ENCODE measurements at places on chromosomes 16 and 17.

DNA sequence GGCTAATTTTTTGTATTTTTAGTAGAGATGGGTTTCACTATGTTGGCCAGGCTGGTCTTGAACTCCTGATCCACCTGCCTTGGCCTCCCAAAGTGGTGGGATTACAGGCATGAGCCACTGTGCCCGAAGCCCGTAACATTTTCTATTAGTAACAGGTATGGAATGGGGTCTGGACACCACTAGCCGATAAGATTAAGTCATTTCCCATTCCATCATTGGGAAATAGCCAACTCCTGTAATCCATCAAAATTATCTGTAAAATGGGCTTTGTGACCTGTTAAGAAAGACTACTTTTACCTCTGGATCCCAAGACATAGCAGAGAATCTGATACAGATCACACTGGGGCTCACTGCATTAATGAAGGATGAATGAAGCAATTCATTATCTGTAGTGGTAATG is 3.9 kb upstream of the LUC7L3 start:
- DNase-seq, result no peak

- peak; percentile 84 for DNase-seq
Observed at GRCh38 chr17:46212634-46213435, 19.6 kb upstream of the KANSL1 start.

DNA sequence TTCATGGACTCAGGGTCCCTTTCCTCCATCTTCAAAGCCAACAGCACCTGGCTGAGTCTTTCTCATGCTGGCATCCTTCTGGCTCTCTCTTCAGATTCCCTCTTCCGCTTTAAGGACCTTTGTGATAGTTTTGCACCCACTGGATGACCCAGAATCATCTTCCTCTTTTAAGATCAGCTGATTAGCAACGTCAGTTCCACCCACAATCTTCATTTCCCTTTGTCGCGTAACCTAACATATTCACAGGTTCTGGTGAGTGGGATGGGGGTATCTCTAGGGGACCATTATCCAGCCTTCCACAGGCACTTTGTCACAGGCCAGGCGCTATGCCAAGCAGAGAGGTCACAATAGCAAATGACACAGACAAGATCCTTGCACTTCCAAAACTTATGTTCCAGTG is 593.8 kb downstream of the MAF start:
- DNase-seq, result no peak

DNA sequence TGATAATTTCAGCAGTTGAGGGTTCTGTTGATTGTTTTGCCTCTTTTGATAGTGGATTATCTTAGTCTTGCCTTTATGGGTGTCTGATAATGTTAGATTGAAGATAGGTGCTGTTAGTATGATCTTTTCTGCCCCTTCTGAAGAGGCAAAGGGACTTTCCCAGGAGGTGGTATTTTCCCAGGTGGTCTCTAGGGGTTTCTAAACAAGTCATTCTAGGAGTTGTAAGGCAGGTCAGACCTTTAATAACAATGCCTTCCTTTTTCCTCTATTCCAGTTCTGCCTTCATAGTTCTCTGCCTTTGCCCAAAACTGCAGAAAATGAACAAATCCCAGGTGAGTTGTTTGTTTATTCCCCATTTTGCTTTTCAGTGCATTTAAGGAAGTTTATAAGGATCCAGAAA is 4.3 kb downstream of the ZFP1 start:
- DNase-seq, result no peak

GRCh38 chr17:59108400-59109102 is 1.9 kb upstream of the TRIM37 start:
- DNase-seq, result no peak

DNA sequence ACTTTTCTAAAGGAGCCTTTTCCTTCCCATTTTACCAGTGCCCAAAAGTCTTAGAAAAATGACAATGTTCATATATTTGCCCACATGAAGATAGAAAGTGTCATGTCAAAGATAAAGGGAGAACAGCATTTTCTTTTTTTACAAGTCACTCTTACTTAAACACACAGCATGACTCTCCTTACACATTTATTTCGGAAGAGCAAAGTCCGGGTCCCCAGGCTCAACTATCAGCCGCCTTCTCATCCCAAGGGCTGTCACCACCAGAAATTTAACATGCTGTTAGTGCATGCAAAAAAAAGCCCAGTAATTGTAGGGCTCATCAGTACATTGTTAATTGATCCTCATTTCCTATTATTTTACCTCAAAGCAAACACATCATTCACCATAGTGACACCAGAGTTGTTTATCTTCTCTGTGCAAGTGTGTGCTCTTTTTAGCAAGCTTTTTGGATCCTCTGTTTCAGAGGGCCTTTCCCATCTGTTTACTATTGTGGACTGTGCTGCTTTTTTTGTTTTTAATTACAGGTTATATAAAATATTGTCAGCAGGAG is 560.3 kb downstream of the WWOX start:
- DNase-seq, result peak; percentile 24

DNA sequence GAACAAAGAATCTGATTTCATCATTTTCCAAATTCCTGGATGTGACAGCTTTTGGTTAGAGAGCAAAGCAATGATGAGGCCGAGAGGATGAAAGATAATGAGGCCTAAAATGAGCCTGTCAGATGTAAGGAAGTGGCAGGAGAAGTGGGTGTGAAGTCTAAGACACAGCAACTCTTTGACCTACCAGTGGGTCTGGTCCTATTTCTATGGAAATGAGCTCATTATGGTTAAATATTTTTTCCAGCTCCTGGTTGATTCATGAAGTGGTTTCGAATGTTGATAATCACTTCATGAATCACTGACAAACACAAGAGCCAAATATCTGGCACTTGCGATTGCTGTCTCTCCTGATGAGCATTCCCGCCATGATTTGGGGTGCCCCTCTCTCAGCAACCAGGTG is 273.3 kb upstream of the CDH5 start:
- DNase-seq, result no peak

DNA sequence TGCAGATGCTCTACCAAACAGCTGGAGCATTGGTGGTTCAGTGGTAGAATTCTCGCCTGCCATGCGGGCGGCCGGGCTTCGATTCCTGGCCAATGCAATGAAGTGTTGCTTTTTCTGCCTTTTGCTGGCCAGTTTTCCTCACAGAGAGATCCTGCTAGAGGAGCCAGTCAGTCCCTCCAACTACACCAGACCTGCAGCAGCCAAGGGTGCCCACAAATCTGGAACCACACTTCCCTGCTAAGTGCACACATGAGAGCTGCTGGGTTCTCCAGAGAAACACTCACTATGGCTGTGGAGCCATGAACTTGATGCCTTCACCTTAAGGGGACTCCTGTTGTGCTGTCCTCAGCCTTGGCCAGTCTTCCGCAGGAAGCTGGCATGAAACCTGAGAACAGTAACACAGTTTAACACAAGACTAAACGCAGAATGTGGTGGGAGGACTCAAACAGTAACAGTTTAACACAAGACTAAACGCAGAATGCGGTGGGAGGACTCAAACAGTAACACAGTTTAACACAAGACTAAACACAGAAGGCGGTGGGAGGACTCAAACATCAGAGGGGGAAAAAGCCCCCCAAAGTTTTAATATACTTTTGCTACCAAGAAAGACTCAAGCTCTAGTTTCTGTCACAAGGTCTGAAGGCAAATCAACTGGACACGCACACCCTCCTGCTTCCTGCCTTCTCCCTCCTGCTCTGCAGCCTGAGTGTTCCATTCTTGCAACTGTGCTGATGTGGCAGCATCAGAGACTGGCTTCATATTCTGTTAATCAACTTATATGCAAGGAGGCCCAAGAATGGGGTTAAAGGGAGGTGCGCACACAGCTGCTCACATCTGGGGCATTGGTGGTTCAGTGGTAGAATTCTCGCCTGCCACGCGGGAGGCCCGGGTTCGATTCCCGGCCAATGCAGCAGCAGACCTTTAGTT is 12.0 kb downstream of the VAC14 start:
- peak; percentile 20 for DNase-seq

DNA sequence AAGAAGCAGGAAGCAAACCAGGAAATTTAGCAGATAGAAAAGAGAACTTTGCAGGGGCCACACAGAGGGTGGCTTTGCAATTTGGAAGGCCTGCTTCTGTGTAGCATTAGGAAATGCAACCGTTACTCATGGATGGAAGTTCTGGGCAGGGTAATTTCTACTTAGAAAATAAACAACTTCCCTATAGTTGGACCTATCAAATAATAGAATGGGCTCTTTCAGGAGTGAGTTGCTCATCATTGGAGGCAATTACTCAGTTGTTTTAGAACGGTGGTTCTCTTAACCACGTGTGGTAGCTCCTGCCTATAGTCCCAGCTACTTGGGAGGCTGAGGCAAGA is 25.8 kb upstream of the HS3ST2 start:
- DNase-seq, result no peak

DNA sequence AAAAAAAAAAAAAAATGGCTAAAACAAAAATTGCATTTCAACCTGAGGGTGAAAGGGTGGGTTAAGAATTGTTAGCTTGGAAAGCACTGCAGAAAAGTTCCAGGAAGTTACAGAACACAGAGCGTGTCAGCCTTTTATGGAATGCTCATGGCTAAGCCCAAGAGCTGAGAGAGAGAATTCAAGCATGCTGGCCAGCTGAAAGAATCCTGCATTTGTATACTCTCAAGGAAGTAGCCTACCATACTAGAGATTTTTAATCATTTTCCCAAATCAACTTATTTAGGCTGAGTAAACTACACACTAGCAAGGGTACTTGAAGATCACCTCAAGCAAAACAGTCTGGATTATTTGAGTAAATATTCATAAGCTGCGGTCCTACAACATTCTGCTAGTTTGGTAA is 153.9 kb downstream of the KCNJ2 start:
- no peak for DNase-seq

GRCh38 chr16:73743665-73744496 is 552.7 kb upstream of the PSMD7 start:
- no peak for DNase-seq

GRCh38 chr17:4600563-4600962 is 16.2 kb downstream of the SMTNL2 start:
- DNase-seq, result peak; percentile 83

GRCh38 chr17:48489781-48490180 is 41.0 kb downstream of the HOXB1 start:
- DNase-seq, result no peak

- no peak for DNase-seq
Observed at GRCh38 chr17:62751060-62751691, 56.9 kb downstream of the MARCHF10 start.

DNA sequence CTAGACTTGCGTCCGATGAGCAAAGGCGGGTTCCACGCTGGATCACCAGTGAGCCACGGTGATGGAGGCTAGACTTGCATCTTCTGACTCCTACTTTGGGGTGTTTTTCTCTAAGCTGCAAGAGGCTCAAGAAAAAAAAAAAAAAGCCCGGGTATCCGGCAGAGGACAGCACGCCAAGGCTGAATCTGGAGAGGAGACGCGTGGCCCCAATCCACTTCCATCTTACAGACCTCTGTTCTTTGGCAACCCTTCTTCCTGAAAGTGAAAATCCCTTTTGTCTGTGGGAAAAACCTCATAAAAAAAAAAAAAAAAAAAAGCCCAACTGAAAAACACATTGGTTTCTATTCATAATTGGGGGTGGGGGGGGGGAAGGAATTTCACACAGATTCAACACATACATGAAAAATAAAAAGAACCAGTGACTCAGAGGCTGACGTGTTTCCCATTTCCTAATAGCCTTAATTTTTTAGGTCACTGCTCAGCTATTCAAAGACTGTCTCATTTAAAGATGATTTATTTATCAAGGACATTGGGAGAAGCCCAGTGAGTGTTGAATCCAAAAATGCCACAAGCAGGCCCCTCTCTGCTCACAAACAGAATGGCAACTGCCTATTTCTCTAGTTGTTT is 258.3 kb downstream of the FOXL1 start:
- no peak for DNase-seq

DNA sequence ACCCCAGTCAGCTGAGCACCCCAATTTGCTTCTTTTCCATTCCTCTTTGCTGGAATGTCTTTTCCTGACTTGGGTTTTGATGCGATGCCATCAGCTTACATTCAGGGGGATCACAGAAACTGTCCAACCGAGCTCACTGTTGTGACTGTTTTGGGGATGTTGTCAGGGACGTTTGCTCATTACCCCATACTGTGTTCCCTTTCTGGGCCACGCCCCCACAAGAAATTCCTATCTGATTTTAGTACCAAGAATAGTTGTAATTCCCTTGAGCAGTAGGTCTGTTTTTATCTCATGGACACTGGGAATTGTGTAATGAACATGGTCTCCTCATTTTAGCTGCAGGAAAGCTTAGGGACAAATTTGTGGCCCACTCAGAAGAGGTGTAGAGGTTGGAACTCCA is 2.6 kb upstream of the NTN1 start:
- no peak for DNase-seq

DNA sequence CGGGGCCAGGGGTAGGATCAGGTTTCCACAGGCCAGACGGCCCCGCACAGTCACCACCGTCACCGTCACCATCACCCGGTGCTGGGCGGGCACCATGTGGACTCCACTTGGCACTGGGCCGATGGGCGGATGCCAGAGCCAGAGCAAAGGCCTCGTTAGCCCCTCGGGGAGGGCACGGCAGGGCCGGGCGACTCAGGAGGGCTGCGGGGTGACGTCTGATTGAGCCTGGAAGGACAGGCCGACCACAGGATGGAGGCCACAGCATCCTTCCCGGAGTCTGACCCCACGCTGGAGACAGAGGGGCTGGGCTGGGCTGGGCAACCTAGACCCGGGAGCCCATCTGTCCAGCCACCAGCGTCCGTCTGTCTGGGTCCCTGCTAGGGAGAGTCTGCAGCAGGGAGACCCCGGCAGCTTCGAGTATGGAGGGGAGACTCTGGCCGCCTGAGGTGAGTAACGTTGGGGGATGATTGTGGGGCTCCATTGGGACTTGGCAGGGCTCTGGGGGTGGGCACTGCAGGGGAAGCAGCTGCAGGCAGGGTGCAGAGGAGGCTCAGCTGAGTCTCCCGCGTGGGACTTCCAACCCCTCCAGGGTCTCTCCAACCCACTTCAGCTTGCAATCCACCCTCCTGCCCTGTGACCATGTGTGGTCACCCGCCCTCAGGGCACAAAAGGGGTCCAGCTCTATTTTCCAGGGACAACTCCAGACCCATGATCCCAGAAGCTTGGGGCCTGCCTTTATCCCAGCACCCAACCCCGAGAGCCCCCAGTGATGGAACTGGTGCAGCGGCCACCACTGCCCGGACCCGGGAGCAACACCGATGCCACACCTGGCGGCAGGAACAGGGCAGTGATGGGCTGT is 22.6 kb downstream of the SLC25A10 start:
- DNase-seq, result no peak

- no peak for DNase-seq
Observed at GRCh38 chr17:41433586-41433985, 7.2 kb downstream of the KRT38 start.

GRCh38 chr16:20385844-20386832 is 18.4 kb downstream of the PDILT start:
- peak; percentile 39 for DNase-seq

- peak; percentile 63 for DNase-seq
Observed at GRCh38 chr16:4120176-4120575, 3.9 kb upstream of the ADCY9 start.
